ENCODE measurements at places on chromosomes 7 and 10.

- no peak for DNase-seq
Observed at GRCh38 chr10:14383266-14383665, 52.5 kb upstream of the FRMD4A start.

DNA sequence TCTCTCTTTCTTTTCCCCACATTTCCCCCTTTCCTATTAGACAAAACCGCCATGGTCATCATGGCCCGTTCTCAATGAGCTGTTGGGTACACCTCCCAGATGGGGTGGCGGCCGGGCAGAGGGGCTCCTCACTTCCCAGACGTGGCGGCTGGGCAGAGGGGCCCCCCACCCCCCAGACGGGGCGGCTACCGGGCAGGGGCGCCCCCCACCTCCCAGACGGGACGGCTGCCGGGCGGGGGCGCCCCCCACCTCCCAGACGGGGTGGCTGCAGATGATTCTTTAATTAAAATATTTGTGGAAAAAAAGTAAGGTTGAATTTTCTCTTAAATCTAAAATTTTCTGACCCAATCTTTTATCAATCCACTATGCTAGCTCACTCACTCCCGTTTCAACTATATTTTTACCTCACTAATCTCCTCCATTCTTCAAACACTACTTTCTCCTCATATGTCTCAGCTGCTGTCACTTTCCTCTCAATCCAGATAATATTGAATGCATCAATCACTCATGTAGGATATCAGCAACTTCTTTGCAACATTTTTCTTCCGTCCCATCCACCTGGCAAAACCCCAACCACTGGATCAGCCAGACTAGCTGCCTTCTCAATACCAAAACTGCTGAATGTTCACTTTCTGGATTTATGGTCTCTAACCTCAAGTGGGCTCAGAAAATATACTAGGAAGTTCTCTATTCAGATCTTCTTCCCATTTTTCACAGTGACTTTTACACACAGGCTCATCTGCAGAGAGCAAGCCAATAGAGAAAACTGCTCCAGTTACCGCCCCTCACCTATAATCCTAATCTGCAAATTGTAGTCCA is 81.1 kb upstream of the TRIM24 start:
- DNase-seq: no peak

- DNase-seq: no peak
Observed at GRCh38 chr10:32060347-32060746, 4.1 kb upstream of the KIF5B start.

- no peak for DNase-seq
Observed at GRCh38 chr7:42350801-42351200, 113.8 kb upstream of the GLI3 start.

GRCh38 chr7:18754766-18755165 is 259.2 kb downstream of the HDAC9 start:
- no peak for DNase-seq

- no peak for DNase-seq
Observed at GRCh38 chr7:125491137-125491536, 561.5 kb upstream of the POT1 start.

DNA sequence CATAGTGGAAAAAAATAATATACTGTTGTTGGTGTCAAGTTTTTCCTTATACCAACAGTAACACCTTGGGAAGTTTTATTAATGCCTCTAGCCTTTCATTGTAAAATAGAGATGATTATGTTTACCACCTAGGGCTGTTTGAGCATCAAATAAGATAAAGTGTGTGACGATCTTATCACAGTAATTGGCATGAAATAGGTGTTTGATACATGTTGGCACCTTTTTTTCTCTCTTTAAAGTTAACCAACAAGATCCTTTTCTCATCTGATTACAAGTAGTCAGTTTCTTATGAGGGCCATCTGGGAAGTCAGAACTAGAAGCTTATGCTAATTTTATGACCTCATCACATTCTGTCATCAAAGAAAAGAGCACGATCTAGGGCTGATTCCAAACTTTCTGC is 669.5 kb downstream of the CCSER2 start:
- no peak for DNase-seq

DNA sequence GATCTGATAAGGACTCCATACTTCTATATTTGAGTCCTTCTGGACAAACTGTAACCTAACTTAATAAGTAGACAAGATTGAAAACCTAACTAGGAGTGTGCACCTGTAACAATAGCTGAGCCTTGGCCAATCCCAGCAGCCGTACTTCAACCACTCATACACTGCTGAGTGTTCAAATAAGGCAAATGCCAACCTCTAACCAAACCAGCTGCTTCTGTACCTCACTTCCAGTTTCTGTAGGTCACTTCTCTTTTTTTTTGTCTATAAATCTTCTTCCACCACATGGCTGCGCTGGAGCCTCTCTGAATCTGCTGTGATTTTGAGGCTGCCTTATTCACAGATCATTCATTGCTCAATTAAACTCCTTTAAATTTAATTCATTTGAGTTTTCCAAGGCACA is 753.2 kb downstream of the DNAJB9 start:
- DNase-seq: no peak

- DNase-seq: no peak
Observed at GRCh38 chr10:8379906-8380832, 325.7 kb downstream of the GATA3 start.

DNA sequence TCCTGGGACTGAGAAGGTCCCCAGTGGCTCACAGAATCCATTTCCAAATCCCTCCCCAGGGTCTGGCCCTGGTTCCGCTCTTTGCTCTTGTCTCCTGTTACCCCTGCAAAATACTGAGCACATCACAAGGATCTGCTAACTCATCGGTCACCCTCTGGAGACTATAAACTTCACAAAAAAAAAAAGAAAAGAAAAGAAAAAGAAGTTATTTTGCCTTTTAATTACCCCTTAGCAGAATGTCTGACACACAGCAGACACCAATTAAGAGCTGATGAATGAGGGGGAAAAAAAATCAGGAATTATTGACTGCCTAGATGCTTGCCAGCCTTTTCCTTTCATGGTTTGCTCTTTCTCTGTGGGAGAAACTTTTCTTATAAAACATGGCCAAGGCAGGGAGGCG is 578.7 kb downstream of the GRID1 start:
- no peak for DNase-seq

DNA sequence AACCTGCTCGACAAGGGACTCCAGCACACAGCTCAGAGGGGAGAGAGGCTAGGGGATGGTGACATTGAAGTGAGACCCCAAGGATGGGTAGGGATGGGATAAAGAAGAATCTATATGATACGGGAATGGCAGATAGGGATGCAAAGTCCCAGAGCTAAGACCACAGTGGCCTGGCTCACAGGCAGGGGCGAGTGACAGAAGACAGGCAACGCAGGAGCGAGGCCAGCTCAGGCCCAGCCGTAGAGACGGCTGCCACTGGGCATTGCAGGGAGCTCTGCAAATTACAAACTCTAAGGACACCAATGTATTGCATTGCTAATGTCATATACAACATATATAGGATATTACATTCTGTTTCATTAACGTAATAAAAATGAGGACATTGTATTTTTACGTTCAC is 131.4 kb downstream of the TCERG1L start:
- DNase-seq: no peak

DNA sequence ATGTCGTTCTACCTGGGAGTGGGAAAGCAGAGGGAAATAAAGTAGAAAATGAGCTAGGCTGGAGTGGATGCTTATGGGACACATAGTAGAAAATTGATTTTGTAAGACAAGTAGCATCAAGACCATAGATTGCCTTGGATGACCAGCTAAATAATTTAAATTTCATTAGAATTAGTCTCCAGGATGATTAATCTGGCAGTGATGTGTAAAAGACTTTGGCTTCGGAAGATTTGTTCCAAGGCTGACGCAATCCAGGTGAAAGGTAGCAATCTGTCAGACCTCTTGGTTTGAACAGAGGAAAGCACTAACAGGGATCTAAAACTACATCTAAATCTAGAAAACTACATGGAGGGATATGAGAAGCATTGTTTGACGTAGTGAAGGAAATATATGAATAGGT is 236.5 kb downstream of the ARL4A start:
- no peak for DNase-seq

DNA sequence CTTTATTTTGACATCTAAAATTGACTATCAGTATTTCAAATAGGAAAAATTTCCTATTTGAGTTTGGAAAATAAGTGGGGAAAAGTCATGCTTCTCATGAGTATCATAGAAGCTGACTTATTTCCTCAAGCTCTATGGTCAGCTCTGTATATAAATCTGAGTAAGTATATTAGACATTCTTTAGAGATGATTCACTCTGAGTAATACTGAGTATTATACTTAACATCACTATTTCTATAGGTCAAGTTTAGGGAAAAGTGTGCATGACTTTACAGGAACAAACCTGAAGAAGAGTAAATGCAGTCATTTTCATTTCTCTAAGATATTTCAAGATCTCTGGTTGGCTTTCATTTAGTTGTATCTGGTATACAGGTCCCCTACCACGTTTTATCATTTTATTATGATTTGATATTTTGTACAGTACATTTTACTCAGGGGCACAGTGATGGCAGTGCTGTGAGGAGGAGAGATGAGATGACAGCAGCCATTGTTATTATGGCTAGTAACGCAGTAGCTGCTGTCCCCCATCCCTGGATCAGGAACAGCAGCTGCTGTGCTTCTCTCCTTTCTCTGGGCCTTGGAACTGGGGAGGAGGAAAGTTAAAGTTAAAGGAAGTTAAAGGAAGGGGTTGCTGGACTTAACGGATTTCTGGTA is 15.2 kb downstream of the SND1 start:
- peak; percentile 31 for DNase-seq

DNA sequence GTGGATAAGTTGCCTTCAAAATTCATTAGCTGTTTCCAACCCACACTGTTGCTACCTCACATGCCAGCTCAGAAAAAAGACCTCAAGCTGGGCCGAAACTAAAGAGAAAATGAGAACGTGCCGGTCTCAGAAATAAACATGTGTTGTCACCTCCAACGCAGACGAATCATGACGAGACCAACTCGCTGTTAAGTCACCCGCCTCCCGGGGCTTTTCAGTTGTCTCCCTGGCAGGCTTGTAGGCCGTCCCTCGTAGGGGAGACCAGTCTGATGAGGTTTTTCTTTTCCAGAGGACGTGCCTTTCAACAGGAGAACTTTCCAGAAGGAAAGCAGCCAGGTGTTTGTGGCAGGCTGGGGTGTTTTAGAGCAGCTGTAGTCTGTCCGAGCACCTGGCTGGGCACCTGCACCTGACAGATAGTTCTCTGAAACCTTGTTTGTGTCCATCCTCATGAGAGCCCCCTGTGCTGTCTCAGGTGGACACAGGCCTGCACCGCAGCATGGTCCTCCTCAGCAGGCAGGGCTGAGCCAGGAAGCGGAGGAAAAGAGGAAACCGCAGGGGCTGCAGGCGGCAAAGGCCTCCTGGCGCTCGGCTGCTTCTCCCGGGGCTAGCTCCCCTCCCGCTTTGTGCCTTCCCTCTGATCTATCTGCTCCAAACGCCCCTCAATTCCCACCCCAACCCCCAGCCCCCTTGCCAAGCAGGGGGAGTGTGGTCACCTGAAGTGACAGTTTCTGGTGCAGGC is 78.8 kb downstream of the CHST15 start:
- DNase-seq: no peak

DNA sequence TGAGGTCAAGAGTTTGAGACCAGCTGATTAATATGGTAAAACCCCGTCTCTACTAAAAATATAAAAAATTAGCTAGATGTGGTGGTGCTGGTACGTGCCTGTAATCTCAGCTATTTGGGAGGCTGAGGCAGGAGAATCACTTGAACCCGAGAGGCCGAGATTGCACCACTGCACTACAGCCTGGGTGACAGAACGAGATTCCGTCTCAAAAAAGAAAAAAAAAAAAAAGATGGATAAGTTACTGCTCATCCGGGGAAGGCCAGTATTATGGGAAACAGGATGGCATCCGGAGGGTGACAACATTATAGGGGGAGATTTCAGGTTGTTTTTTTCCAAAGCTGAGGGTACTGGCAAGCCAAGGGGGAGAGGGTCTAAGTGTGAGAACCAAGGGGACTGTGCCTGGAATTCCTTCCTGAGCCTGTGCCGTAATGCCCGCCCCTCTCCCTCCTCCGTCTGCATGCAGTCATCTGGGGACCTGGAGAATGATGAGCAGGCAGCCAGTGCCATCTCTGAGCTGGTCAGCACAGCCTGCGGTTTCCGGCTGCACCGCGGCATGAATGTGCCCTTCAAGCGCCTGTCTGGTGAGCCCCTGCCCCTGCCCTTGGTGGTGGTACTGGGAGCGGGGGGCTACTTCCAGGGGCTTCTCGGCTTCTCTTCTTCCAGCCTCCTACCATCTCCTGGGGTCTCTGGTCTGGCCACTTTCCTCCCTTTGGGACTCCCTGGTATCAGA is 4.4 kb downstream of the LAMTOR4 start:
- DNase-seq: no peak

DNA sequence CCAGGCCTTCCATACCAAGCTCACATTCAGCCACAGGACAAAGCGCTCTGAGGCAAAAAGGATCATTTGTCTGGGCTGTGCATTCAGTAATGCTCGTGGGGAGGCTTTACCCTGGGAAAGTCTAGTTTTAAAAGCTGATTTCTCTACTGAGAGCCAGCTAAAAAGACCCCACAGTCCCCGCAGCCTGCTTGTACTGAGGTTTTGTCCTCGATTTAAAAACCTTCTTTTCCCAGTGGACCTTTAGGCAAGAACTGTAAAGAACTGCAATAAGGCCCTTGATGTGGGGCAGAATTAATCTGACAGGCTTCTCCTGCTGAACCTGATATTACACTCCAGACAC is 180.3 kb downstream of the USP6NL start:
- DNase-seq: no peak

DNA sequence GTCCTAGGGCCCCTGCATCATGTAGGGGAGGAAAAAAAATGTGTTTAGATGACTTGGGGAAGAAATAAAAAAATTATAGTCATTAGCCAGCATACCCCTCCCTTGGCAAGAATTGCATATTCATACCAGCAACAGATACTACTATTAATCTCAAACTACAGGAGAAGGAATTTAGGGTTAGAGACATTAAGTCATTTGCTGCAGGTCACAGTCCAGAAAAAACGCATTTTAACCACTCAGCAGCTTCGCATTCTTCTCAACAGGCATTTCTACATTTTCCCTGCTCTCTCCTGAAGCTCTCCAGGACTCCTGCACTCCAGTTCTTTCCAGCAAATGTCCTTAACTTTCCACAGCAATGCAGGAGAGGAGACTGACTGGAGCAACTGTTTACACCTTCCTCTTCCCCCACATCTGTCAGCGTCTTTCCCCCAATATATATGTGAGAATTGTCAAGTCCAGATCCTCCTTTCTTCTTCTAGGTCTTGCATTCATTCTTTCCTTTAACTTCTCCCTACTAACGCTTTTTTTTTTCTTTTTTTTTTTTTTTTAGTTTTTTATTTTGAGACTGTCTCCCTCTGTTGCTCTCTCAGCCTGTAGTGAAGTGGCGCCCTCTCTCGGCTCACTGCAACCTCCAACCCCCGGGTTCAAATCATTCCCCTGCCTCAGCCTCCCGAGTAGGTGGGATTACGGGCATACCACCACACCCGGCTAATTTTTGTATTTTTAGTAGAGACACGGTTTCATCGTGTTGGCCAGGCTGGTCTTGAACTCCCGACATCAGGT is 35.6 kb downstream of the PRPS1L1 start:
- DNase-seq: no peak

DNA sequence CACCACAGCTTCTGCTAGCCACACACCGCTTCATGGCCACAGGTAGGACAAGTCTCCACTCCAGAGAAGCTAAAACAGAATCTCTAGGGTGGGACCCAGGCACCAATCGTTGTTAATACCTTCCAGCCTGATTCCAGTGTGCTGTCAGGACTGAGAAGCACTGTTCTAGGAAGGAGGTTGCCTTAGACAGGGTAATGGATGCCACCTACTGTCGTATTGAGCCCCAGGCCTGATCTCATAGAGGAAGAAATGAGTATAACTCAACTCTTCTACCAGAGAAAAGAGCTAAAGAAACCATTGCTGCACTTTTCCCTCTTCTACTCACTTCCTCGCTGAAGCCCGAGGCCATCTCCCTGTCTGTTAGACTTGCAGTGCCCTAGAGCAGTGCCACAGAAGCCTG is 31.8 kb downstream of the CNNM1 start:
- no peak for DNase-seq

Measured in non-pigmented ciliary epithelial cell (primary cell).